Caki2 (cell line): ENCODE measurements at places on chromosomes 3 and 15. TPM values are rescaled to one million over a fixed set of nuclear protein-coding genes. Genes with fewer than 3 reads are reported as not detected.

The PLSCR2 gene
- total RNA-seq, result not detected in 2 replicates

The SCG3 gene
- not detected in 2 replicates for total RNA-seq

DNA sequence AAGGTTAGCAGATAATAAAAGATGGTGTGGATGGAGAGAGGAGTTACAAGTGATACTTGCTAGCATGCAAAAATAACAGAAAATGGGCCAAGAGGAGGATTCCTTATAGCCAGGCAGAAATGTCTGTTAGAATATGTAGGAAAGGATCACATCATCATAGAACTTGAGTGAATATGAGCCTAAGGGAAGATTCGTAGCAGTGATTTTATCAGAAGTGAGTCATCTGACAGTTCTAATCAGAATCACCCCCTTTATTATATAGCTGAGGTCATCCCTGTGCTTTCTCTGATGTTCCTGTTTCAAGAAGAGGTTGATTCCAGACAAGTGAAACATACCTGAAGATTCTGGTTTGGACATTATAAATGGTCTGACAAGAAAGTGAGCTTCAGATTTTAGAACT lies 22.9 kb downstream of the EXOG start:
- DNase-seq, result no peak

DNA sequence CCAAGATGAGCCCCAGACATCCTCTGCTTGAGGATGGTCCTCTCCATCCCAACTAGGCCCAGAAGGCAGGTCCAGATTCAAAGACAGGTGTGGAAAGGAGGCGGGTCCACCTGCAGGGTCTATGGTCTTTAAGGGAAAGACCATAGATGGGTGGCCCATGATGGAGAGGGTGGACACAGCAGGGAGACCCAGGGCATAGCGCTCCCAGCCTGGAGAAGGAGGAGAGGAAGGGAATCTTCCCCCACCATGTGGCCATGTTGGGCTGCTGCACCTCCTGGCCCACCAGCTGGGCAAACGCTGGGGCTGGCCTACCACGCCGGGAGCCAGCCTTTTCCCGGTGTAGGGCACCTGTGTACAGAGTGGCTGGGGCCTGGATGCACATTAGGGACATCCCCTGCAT lies 265.2 kb upstream of the TLE3 start:
- no peak for DNase-seq

GRCh38 chr3:196169836-196170240 lies 41.4 kb downstream of the ZDHHC19 start:
- DNase-seq, result no peak

DNA sequence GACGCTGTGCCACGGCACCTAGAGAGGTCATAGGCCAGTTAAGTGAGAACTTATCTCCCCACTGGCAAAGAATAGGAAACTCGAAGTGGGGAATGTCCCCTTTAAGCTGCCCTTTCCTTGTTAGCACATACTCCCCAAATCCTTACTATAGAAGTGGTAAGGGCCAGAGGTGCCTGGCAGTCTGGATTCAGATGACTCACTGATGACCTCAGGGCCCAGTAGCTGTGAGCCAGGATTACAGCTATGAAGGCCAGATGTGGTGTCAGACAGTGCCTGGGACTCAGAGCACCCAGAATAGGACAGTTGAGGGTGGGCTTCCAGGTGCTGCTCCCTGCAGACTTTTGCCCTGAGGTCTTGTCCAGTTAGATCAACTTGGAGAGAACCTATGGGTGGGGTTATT lies 37.7 kb downstream of the PDIA5 start:
- DNase-seq, result no peak

DNA sequence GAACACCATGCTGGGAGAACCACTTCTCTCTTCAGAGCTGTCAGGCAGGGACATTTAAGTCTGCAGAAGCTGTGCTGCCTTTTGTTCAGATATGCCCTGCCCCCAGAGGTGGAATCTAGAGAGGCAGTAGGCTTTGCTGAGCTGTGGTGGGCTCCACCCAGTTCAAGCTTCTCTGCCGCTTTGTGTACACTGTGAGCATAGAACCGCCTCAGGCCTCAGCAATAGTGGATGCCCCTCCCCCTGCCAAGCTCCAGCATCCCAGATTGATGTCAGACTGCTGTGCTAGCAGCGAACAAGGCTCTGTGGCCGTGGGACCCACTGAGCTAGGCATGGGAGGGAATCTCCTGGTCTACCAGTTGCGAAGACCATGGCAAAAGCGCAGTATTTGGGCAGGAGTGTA lies 121.6 kb downstream of the NFKBIZ start:
- no peak for DNase-seq

- no peak for DNase-seq
Measured at GRCh38 chr3:144553301-144553700, 581.7 kb downstream of the DIPK2A start.

DNA sequence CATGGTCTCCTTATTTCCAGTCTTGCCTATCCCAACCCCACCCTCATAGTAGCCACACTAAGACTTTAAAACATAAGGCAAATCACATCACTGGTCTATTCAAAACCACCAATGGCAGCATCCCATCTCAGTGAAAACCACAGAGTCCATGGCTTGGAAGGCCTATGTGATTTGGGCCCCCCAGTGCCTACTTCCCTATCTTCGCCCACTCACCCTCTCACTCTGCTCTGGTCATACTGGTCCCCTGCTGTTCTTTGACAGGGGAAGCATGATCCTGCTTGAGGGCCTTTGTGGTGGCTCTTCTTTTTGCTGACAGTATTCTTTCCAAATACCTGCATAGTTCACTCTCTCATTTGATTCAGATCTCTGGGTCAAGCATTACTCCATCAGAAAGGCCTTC lies 3.3 kb downstream of the GTF2A2 start:
- DNase-seq, result no peak

DNA sequence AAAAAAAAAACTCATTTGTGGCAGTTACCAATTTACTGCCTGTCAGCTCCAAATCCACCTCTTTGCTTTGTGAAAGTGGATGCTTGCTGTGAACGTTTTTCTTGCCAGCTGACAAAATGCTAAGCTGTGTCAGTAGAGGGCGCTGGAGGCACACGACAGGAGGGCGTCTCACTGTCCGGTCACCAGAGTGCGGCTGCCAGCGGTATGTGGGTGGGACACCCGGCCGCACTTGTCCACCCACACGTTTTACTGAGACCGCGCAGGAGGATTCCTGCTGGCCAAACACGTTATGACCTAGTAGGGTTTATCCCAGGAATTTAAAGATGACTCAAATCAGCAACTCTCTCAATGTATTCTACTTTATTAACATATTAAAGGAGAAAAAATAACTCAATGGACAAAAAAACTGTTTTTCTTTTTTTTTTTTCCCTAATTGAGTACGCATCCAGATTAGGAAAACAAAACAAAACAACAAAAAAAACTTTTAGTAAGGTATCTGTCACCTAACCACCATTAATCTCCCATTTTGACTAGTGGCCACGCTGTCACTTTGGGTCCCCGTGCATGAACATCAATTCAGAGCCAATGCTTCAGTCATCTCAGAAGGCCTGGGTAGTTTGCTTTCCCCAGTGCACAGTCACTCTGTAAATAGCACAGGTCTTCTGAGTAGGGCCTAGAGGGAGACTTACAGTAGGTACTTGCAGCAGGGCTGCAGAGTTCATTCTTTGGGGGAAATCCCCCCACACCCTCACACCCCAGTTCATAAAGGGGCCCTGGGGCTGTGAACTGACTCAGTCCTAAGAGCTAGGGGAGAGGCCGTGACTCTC lies 43.8 kb upstream of the RPL35A start:
- peak; percentile 82 for DNase-seq

- DNase-seq, result no peak
Measured at GRCh38 chr3:141086188-141086587, 35.0 kb downstream of the SPSB4 start.

- no peak for DNase-seq
Measured at GRCh38 chr15:99592145-99592791, 26.5 kb downstream of the MEF2A start.

DNA sequence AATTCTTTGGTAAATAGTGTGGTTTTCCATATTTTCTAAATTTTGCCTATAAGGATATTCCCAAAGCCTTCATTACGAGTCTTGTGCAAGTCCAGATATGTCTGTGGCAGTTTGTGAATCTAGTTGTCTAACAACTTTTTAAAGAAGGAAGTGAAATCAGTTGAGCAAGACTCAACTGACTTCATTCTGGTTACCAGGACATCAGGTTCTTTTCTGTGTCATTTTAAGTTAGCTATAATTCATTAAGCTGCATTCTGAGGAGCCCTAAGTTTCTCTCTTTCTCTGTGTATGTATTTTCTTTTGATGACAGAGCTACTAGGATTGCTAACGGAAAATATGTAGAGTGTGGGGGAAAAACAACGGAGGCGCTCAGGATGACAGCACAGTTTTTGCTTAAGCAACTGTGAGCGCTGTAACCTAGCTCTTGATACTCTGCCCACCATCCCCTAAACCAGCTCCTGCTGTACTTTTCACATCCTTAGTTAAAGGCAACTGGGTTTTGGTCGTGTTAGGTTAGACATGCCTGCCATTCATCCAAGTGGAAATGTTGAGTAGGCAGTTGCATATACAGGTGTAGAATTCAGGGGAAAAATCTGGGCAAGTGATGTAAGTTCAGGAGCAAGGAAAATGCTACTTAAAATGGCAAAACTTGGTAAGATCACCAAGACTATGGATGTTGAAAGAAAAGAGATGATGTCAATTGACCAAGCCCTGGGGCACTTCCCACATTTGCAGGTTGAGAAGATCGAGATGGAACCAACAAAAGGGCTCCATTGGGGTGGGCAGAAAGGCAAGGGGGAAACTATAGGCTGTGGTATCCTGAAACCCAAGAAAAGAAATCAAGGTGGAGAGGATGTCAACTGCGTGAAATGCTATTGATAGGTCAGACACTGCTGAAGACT lies 9.2 kb downstream of the MFSD1 start:
- no peak for DNase-seq
